Astrocyte (in vitro differentiated cells and primary cell): ENCODE measurements at places on chromosomes 3 and 15. TPM values are rescaled to one million over a fixed set of nuclear protein-coding genes. Genes with fewer than 3 reads are reported as not detected.

DNA sequence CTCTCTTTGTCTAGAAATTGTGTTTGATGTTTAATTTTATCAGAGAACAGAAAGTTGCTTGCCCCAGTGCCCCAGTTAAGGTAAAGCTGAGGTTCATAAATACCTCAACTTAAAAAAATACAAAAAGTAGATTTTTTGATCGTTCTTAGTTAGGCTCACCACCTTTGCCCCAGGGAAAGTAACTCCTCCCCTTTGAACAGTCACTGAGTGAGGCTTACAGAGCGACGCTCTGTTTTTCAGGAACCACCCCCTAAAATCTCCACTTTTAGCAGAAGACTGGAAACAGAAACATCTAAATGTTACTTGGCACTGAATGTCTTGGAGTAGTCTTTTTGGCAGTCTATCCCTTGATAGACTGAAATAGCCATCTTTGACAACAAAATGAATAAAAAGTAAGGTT, 24.9 kb downstream of the BLM start:
- no peak for DNase-seq

GRCh38 chr15:29208352-29208751, 61.3 kb downstream of the NSMCE3 start:
- no peak for DNase-seq

DNA sequence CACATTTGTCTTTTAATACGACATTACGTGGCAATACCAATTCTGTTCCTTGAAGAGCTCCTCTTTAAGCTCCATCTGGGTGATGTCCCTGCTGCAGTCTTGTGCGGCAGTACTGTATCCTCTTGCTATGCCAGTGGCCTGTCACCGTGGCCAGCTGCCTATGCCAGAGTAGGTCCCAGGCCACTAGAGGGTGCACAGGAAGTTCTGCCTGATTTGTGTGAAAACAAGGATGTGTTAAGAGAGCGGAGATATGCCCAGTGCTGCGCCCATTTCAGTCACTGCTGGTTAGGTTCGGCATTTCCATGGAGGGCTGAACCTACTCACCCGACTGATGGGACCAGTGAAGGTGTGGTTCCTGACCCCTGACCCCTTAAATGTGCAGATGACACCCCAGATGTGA, 25.2 kb downstream of the NIPA1 start:
- DNase-seq, result no peak

DNA sequence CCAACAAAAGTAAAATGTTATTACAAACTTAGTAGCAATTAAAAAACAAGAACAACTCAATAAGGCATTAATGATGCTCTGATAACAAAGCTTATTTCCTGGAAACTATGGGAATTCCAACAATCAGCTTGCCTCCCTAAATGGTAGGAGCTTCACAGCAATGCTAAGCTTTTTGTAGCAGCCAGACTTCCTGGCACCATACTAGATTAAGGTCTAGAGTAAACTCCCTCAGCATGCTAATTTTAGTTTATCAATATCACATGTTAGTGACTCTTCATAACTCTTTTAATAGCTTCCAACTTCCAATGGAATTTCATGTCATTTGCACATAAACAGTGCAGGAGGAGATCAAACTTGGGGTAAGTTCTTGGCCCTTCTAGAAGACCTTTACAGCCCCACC, 782.0 kb downstream of the MCTP2 start:
- no peak for DNase-seq

- DNase-seq, result peak; percentile 43
Observed at GRCh38 chr3:16402451-16402850, 111.0 kb downstream of the RFTN1 start.

GRCh38 chr3:150761831-150762661, 923 bp downstream of the SIAH2 start:
- peak; percentile 48 for DNase-seq

GRCh38 chr3:197236362-197236761, 62.0 kb downstream of the DLG1 start:
- no peak for DNase-seq

- no peak for DNase-seq
Observed at GRCh38 chr3:121165397-121165837, 257.4 kb downstream of the STXBP5L start.

GRCh38 chr3:111481551-111481950, 60.4 kb upstream of the CD96 start:
- DNase-seq, result peak; percentile 0

DNA sequence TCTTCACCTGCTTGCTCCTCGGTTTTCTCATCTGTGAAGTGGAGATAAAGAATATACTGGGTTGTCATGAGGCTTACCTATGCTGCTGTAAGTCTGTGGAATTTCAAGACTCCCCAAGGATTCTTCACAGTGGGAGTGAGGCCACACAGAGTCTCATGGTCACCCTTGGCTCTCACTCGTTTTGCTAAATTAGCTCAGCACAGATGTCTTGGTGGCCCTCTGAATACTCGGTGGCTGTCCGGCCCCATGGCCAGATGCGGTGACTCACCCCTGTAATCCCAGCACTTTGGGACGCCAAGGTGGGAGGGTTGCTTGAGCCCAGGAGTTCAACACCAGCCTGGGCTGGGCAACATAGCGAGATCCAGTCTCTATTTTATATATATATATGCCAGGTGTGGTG, 5.0 kb upstream of the CHCHD6 start:
- no peak for DNase-seq

- no peak for DNase-seq
Observed at GRCh38 chr15:73879426-73879825, 6.1 kb downstream of the TBC1D21 start.

GRCh38 chr15:23823508-23823907, 136.4 kb upstream of the NDN start:
- DNase-seq, result no peak

DNA sequence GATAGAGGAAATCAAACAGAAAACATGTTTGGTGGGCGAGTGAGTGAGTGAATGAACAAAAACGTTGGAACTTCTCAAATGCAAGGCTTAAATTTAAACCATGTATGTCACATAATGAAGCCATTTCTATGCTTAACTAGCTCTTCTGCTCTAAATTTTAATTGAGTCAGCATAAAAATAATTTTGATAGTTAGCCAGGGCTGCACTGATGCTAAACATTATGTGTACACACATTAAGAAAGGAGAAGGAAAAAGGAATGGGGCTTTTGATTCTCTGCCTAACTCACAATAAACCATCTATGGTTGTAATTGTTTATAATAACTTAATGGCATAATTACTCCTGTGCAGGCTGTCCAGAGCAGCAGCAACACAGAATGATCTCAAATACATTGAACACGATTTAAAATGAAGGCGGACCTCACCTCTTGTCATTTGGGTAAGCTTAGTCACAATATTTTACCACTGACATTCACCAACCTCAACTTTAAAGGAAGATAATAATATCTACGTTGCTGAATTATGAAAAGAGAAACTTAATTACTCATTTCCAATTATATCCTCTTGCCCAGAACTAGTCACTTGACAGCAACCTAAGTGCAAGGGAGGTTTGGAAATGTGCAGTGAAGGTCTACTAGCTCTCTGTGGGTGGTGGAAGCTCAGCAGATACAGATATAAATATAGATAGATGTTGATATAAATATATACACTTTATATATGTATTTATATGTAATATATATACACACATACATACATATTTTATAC, 318.4 kb upstream of the TRIM42 start:
- DNase-seq, result no peak

STXBP5L gene
- 1.6 and 2.1 TPM in 2 replicates for total RNA-seq

MYL3 gene
- total RNA-seq, result 0.43 and 0.89 TPM in 2 replicates

ITIH1 gene
- total RNA-seq, result not detected in 2 replicates

SHC4 gene
- total RNA-seq, result 2.7 and 3.7 TPM in 2 replicates

TMEM89 gene
- total RNA-seq, result 0.36 and 0.48 TPM in 2 replicates

MINAR1 gene
- total RNA-seq, result 1.7 TPM in 2 replicates

SELENOK gene
- 40.3 and 43.7 TPM in 2 replicates for total RNA-seq

ACTC1 gene
- 860 and 942 TPM in 2 replicates for total RNA-seq
